CD4-positive, alpha-beta T cell treated with Interferon alpha-2 for 1 hour (primary cell): ENCODE measurements at places on chromosomes 5 and 9.

DNA sequence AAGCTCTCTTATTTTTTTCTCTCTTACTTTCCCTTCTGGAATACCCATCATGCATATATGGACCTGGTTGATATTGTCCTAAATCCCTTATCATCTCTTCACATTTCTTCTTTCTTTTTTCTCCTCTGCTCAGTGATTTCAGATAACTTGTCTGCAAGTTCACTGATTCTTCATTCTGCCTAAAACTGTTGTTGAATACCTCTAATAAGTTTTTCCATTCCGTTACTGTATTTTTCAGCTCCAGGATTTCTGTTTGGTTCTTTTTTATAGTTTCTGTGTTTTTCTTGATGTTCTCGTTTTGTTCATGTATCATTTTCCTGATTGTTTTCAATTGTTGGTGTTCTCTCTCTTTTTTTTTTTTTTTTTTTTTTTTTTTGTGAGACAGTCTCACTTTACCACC lies 203.7 kb downstream of the COMMD10 start:
- DNase-seq, result no peak

DNA sequence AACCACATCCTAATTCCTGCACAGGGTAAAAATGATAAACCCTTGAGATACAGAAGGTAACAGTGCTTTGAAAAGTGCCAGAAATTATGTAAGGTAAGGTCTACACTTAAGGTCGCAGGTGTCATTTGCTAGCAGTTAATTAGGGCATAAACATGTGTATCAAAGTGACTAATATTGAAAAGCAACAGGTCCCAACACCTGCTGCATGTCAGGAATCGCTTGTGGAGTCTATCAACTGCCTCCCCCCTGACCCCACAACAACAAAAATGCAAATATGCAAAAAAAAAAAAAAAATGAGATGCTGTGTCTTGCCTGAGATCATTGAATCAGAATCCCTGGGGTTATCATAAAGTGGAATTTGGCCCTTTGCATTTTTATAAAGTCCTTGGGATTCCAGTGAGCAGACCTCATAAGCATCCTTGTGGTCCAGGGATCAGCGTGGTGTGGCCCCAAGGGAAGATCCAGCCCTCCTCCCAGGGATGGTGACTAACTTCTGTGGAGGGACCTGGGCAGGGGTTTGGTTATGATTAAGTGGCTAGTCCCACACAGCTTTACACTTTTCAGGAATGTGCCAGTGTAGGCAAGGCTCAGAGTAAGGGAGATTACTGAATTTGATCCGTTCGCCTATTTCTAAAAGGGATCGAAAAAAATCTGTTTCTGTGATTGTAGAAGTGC lies 92.5 kb upstream of the TNFSF8 start:
- DNase-seq, result no peak

DNA sequence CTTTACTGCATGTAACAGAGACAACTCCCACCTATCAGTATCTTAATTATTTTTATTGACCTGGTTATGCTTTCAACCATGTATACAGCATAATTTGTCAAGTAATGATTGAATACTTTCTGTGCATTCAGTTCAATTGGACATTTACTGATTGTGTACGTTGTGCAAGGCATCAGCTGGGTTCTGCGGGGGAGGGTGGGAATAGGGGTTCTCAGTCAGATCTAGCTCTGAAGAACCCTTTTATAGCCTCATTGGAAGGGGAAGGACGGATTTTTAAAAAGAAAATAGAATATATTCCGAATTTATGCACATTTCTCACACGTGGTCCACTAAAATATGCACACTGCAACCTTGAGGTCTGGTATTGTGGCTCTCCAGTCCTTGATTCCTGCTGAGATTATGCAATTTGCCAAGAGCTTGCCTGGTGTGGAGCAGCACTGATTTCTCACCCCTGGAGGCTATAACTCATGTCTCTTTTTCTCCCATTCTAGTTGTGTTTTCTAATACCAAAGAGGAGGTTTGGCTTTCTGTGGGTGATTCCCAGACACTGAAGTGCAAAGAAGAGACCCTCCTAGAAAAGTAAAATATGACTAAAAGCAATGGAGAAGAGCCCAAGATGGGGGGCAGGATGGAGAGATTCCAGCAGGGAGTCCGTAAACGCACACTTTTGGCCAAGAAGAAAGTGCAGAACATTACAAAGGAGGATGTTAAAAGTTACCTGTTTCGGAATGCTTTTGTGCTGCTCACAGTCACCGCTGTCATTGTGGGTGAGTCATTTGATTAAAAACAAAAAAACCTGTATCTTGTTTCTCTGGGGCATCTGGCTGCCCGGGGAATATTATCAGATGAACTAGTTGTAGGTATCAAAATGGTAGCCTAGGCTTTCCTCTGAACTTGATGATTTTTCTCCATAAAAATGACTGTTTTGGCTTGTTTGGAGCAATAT lies 1.7 kb downstream of the SLC1A3 start:
- no peak for DNase-seq

DNA sequence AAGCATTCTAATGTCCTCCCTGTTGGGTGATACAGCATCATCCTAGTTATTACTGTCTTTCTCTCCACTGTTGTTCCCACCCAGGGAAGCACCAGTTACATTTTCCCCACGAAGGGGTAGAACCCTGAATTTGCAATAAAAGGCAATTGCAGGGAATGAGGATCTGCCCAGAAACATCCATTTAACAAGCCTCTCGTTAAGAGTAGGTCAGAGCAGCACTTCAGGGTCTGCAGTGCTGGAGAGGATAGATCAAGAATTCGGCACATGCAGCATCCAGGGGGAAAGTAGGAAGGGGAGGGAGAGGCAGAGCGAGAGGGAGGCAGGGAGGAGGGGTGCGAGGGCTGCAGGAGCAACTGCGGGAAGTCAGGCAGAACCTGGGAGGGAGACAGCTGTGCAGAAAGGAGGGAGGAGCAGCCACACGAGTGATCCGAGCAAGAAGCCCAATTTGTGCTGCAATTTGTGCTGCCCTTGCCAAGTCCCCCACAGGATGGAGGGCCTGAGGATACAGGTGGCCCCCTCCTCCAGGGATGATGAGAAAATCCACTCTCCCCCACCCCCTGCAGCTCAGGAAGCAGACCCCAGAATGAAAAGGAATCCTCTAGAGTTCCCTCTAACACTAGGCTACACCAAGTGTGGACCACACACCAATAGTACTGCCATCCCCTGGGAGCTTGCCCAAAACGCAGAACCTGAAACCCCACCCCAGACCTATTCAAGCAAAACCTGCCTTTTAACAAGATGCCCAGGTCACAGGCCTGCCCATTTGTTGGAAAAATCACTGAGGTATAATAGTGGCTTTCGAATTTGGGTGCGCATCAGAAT lies 62.2 kb downstream of the EPB41L4B start:
- no peak for DNase-seq

- no peak for DNase-seq
Observed at GRCh38 chr5:27257696-27258095, 219.3 kb upstream of the CDH9 start.

GRCh38 chr5:173453167-173453566 lies 125.0 kb upstream of the STC2 start:
- no peak for DNase-seq

- no peak for DNase-seq
Observed at GRCh38 chr5:150142185-150142958, 13.3 kb downstream of the PDGFRB start.

GRCh38 chr5:149766460-149767280 lies 36.6 kb downstream of the PPARGC1B start:
- DNase-seq, result no peak
